ENCODE measurements at places on chromosomes 2 and 18. TPM values are rescaled to one million over a fixed set of nuclear protein-coding genes. Genes with fewer than 3 reads are reported as not detected.

GRCh38 chr2:33272001-33272400 is 204.4 kb upstream of the RASGRP3 start:
- DNase-seq: no peak

DNA sequence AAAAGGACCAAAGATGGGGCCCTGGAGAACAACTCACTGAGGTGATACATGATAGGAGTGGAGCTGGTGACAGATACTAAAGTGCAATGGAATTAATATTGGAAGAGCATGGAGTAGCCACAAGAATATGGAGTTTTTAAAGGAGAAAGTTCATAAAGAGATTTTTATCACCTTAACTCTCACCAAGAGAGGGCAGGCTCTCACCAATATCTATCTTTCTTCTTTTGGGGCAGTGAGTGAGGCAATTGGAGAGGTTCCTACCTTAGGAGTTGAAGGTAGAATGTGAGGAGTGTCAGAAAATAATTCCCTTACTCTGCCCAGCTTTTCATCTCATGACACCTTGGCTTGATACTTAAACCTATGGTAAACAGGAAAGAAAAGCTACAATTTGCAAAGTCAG is 233.7 kb upstream of the CWC22 start:
- peak; percentile 1 for DNase-seq

GRCh38 chr2:54634021-54634420 is 89.4 kb upstream of the EML6 start:
- no peak for DNase-seq

DNA sequence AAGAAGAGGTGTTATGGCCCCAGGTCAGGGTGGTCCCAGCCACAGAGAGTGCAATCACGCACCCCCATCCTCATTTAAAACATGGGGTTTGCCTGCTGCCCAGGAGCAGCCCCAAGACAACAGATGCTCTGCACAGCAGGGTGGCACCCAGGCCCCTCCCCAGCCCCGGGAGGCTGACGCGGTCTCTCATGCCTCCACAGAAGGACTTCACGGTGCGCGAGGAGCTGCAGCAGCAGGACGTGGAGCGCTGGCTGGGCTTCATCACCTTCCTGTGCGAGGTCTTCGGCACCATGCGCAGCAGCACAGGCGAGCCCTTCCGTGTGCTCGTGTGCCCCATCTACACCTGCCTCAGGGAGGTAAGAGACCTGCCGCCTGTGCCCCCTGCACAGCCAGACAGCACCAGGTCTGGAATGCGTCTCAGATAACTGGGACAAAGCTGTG is 133.7 kb downstream of the SMAD7 start:
- DNase-seq: no peak

DNA sequence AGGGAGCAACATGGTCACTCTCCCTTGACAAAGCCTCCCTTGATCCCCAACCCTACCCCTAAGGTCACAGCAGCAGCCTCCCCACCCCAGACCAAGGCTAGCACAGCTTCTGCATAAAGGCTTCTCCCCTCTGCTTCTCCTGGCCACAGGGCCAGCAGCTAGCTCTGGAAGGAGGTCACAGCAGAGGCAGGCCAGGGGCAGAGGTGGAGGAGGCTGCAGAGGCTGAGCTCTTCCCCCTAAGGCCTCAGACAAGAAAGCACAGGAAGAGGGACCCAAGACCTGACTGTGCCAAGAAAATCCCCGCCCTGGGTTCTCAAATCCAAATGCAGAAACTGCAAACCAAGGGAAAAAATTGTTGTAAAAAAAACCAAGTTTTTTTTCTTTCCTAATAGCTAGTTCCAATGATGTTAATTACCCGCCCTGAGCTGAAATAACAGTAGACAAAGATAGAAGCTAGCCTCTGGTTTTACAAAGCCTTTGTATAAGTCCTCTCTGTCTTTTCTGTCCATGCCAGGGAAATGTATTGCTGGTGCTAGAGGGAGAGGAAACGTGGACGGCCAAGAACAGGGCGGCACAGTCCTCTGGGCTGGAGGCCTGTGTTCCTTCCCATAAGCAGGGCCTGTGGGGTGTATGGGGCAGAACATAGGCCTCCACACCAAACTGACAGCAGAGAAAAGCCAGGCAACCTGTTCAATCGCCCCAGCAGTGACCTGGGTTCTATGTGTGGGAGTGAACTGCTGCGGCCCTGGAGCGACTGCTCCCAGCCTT is 79.5 kb downstream of the POLR1A start:
- DNase-seq: no peak

GRCh38 chr2:200738590-200738989 is 73.1 kb upstream of the BZW1 start:
- DNase-seq: no peak

GRCh38 chr2:164642946-164643555 is 21.8 kb upstream of the GRB14 start:
- DNase-seq: no peak

DNA sequence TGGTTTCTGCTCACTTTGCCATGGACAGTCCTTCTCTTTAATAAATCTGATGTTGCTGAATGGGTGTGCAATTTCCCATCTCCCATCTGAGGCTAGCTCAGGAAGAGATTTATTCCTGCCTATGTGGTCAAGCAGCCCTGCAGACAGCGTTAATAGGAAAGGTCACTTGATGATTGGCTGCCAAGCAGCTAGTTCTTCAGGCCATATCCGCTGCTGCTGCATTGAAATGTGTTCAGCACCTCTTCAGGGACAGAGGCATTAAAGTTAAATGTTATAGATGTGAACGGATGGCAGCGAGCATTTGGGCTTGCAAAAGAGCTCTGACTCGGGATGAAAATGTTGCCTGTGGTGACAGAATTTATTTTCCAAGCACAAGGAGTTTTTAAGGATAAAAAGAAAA is 474.2 kb downstream of the PIK3C3 start:
- DNase-seq: no peak

- DNase-seq: no peak
Observed at GRCh38 chr2:220365023-220365422, 737.6 kb downstream of the SLC4A3 start.

DNA sequence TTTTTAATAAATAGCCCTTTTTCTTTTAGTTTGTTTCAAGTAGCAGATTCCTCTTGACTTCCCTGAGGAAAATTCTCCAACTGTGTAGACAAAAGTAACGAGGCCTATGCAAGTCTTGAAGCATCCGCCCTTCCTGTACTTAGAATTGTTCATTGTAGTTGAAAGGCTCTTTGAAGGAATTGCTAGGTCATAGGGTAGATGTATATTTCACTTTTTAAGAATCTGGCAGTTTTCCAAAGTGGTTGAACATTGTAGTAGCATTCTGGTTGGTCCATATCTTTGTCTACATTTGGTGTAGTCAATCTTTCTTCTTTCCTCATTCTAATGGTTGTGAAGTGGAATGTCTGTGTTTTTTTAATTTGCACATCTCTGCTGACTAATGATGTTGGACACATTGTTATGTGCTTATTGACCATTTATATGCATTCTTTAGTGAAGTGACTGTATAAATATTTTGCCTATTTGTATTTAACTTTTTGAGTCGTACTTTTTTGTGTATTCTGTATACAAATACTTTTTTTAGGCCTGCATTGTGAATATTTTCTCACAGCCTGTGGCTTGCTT is 5.6 kb upstream of the SERPINB11 start:
- DNase-seq: no peak

GRCh38 chr2:156476850-156477206 is 40.6 kb downstream of the GPD2 start:
- no peak for DNase-seq

- DNase-seq: no peak
Observed at GRCh38 chr2:220162320-220162719, 534.9 kb downstream of the SLC4A3 start.

DNA sequence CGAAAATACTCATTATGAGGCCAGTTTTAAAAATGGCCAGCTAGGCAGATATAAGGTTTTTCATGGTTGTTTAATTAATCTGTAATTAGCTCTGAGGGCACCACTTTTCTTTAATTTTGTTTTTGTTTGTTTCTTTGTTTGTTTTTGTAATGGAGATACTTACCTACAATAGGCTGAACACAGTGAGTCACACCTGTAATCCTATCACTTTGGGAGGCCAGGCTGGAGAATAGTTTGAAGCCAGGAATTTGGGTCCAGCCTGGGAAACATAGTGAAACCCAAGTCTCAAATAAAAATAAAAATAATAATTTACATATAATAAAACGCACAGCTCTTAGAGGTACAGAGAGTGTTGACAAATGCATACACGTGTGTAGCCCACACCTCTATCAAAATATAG is 56.8 kb upstream of the MSH2 start:
- no peak for DNase-seq

- no peak for DNase-seq
Observed at GRCh38 chr2:48691935-48692691, 63.4 kb downstream of the LHCGR start.

DNA sequence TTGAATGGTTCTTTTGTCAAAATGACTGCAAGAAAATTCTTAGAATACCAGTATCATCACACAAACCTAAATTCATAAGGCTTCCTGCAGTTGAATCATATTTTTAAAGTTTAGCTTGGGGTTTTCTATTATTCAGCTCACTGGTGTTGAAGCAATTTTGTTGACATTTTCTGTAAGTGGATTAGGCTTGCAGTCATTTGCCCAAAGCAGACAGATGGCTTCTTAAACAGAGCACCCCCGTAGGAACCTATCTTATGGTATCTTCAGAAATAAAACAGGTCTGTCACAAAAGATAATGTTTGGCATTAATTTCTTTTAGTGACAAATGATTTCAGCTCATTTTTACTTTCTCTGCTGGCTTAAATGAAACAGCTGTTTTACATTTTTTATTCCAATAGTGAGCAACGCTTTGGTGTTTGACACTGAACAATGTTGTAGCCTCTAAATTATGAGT is 331.1 kb downstream of the PLCL1 start:
- no peak for DNase-seq

- peak; percentile 17 for DNase-seq
Observed at GRCh38 chr18:63844254-63844653, 43.3 kb upstream of the SERPINB2 start.

DNA sequence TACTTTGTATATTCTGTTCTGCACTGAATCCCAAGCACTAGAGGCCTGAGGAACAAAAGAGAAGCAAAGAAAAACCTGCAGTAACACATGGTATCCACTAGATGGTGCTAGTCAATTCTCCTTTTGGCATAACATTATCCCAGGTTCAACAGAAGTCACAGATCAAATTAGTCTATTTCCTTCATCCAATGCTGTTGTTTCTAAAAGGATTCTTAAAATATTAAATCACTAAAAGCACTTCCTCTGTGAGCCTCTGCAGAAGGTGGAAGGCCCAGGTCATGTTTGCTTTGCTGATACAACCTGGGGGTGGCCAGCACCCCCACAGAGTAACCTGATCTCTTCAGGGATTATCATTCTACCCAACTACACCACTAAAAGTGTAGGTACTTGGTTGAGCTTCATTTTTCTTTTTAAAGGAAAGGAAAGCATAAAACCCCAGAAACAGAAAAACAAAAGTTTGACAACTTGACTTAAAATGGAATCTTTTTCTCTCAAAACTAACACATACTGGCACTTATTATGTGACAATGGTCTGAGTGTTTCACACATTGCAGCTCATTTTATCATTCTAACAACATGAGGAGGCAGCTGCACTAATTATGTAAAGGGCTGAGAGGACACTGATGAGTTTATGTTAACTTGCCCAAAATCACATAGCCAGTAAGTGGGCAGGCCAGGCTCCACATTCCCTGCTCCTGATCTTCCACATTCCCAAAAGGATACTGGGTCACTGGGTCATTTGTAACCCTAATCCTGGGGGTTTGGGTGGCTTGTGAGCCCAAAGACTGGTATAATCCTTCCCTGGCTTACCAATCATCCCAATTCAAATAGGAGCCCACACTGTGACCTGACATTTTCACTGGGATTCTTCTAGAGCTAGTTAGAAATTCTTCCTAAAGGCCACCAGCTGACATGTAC is 66.8 kb upstream of the DNER start:
- DNase-seq: peak; percentile 66

DNA sequence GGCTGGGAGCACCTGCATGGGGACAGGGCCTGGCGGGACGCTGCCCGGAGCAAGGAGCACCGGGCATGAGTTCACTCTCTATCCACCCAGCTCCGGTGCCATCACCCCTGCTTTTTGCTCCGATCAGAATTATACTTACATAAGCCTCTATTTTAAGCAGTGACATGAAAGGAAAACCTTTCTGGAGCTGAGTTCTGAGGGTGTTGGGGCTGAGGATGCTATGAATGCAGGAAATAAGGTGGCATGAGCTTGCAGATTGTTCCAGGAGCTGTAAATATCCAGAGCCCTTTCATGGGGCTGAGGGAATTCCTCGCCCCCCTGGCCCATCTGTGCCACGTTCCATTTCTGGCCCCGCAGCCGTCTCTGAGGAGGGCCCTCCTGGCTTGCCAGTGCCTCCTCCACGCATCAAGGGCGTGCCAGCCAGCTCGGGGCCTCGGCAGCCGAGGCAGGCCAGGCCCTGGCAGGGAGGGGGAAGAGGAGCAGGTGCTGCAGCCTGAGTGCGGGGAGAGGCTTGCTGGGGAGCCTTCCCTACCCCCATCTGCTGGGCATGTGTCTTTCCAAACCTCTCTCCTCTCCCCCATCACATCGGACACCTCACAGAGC is 91.7 kb upstream of the MCFD2 start:
- no peak for DNase-seq

DNA sequence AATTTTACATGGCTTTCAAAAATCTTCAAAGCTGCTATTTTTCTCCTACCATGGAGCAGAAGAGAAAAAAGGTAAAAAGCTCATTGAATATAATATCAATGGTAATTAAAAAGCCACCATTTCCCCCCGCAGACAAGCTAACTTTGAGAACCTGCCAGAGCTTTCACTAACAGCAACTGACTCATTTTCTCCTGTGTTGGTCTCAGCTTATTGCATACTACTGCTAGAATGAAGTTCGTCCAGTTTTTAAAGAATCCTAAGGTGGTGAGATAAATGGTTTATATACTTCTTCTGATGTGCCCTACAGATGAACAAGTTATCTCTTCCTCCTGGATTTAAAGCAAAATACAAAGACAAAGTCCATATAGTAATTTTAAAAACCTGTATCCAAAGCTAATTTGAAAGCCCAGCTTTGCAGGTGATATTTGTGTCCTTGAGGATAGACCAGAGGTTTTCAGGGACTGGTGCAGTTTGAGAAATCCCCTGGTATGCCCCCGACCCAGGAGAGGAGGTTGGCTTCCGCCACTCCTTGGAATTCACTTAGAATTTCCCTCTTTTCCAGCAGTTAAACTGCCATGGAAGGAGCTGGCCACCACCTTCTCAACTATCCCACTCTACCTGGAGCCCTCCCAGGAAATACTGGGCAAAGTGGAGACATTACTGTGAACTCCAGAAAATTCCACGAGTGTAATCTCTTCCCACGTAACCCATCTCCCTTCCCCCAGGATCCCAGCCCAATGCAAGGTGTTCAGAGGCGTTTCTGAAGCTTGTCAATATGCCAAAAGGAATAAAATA is 17.5 kb downstream of the YPEL5 start:
- DNase-seq: no peak

- DNase-seq: no peak
Observed at GRCh38 chr2:104976603-104977120, 61.2 kb upstream of the MRPS9 start.

GRCh38 chr2:107325981-107326786 is 440.2 kb upstream of the ST6GAL2 start:
- DNase-seq: no peak

GRCh38 chr2:1581965-1582625 is 162.2 kb downstream of the PXDN start:
- DNase-seq: no peak

WDR12 gene
- total RNA-seq: 14.5 TPM

UGT1A4 gene
- not detected for total RNA-seq

NPPC gene
- total RNA-seq: not detected

OSR1 gene
- total RNA-seq: not detected

TOGARAM2 gene
- total RNA-seq: 53.2 TPM

MAL gene
- total RNA-seq: 1.8 TPM

MYO7B gene
- total RNA-seq: 0.45 TPM

CFAP221 gene
- total RNA-seq: not detected

CDH2 gene
- 0.26 TPM for total RNA-seq

TSPYL6 gene
- total RNA-seq: not detected

RGPD4 gene
- total RNA-seq: 0.21 TPM

Measured in natural killer cell (primary cell).